NCI-H524 (cell line): ENCODE measurements at places on chromosomes 4 and X.

DNA sequence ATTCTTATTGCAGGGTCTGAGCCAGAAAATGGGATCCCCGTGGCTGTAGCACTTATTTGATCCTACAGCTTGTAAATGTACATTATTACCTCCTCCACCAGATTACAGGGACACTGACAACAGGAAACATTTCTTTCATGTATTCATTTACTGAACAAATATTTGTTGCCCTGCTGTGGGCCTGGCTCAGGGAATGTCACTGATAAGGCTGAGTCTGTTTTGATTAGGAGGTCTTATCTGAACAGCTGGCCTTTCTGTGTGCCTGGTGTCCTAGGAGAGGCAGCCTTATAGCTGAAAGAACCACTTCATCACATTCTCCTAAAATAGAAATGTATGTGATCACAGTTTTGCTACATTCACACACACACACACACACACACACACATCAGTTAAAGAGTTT is 45.5 kb upstream of the PROM1 start:
- DNase-seq: no peak

GRCh38 chr4:108830509-108831244 is 67.8 kb upstream of the ETNPPL start:
- peak; percentile 90 for DNase-seq

GRCh38 chr4:80139671-80140070 is 57.6 kb upstream of the PRDM8 start:
- no peak for DNase-seq

DNA sequence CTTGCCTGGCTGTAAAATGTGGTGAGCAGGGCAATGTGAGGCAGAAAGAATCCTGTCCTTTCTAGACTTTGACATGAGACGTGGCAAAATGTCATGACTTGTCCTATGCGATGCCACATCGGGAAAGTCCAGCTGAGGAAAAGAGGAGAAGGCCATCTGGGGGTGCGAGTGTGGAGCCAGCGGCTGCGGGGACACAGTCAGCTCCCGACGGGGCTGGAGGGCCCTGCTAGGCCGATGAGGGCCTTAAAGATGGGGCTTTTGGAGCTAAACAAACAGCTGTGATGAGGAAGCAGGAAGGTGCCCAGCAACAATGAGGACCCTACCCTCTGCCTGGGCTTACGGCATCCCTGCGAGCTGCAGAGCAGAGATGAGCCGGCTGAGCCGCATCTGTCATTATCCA is 7.7 kb downstream of the CPZ start:
- DNase-seq: no peak

GRCh38 chr4:60989141-60989540 is 211.0 kb upstream of the ADGRL3 start:
- no peak for DNase-seq

- DNase-seq: no peak
Measured at GRCh38 chr4:129972257-129972656, 876.3 kb downstream of the C4orf33 start.

DNA sequence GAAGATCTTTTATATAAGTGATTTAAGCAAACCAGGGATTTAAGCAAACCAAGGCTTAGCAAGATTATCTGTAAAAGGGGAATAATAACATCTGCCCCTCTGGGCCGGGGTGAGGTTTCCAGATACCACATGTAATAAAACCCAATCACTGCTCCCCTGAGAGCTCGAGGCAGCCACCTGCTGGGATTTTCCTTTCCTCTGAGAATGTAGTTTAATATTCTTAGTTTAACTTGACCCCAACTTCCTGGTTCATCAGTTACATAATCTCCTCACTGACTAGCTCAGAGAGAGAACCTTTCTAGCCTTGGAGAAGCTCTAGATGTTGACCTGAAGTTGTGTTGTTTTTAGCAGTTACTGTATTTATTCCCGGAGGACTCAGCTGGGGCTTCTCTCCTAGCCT is 322.4 kb downstream of the ARHGAP10 start:
- peak; percentile 75 for DNase-seq

- no peak for DNase-seq
Measured at GRCh38 chr4:113437129-113437528, 324.4 kb downstream of the CAMK2D start.

DNA sequence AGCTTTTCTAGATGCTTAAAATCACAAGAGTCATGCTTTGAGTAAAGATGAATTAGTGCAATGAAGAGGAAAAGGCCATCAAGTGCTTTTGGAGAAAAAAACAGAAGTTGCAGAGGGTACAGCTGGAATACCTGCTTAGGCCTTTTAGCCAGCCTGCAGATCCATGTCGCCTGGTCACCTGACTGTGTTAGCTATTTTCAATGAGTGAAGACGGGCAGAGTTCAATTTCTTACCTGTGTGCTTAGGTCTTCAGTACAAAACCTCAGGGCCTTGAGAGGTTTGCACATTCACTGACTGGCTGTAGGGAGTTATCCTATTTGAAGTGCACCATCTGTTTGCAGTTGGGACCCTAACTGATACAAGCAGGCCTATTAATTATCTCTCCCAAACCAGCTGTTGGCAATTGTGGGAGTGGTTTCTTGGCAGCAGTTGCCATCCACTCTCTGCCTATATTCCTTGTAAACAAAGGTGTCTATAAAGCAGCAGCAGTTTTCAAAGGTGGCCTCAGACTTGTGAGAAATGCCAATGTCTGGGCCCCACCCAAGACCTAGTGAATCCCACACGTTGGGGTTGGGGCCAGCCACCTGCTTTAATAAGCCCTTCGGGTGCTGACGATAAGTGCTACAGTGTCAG is 16.3 kb upstream of the FAT1 start:
- peak; percentile 86 for DNase-seq

DNA sequence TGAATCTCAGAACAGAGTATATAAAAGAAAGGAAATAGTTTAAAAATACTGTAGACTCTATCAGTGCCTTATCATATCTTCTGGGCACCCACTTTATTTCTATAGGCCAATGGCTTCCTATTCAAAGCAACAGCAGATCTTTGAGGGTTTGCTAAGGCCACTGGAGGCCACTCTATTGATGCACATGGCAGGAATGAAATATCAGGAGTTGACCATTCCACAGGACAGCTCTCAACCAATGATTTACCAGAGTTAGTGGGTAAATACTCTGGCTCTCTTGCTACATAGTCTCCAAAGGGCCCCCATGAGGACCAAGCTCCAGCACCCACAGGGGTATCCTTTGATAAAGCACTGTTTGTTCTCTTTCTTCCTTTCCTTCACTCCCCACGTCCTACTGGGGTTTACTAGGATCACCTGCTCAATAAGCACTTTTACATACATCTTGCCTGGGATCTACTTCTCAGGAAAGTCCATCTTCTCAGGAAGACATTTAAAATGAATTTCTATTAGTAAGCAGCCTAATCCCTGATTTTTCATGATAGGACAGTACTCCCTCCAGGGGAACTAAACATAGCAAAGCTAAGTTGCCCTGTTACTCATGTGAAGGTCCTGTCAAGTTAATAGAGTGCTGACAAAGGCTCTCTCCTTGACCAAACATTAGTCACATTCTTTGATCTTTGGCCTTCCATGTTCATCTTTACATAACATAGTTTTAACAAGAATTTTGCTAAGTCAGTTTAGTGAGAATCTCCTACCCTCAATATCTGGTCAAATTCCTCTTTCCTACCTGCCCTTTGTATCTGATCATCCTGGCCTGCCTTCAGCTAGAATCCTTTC is 459.7 kb downstream of the GRXCR1 start:
- DNase-seq: no peak

DNA sequence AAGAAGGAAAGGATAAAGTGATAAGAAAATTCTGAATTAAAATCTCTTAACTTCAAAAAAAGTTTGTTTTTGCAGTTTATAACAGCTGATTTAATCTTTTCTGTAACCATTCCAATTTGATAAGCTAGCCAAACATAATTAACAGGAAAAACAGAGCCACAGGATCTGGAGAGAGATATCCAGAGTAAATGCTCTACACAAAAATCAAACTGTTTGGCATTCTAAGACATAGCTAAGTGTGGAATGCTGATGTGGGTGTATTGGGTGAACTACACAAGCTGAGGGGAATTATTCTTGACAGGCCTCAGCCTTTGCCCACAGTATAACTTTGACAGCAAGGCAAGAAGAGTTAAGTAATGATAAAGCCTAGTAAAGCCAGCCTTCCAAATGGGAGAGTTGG is 184.8 kb downstream of the GABRG1 start:
- DNase-seq: no peak
